ENCODE measurements at places on chromosomes 2 and 18.
A peak's percentile ranks its signal among the peaks of the same experiment; 100 is the strongest.

GRCh38 chr2:116687371-116687770 is 1127.1 kb upstream of the DDX18 start:
- DNase-seq = no peak

GRCh38 chr18:78770823-78771139 is 208.8 kb upstream of the SALL3 start:
- no peak for DNase-seq

DNA sequence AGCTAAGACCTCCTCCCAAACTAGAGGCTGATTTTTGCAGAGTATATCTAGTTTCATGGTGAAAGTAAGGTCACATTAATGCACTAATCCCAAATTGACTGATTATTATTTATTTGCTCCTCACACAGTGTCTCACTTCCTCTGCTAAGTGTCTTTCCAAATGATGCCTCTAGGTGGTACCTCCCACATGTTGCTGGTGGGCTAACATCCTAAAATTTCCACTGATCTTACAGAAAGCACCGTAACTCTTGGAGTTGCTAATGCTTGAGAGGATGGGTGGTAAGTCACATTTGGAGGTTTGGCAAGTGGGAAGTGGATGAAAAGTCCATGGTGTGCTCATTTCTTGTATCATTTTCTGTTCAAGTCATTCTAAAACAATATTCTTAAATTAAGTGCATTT is 428.7 kb upstream of the GYPC start:
- no peak for DNase-seq

GRCh38 chr2:68741805-68742306 is 7.2 kb downstream of the ARHGAP25 start:
- no peak for DNase-seq

DNA sequence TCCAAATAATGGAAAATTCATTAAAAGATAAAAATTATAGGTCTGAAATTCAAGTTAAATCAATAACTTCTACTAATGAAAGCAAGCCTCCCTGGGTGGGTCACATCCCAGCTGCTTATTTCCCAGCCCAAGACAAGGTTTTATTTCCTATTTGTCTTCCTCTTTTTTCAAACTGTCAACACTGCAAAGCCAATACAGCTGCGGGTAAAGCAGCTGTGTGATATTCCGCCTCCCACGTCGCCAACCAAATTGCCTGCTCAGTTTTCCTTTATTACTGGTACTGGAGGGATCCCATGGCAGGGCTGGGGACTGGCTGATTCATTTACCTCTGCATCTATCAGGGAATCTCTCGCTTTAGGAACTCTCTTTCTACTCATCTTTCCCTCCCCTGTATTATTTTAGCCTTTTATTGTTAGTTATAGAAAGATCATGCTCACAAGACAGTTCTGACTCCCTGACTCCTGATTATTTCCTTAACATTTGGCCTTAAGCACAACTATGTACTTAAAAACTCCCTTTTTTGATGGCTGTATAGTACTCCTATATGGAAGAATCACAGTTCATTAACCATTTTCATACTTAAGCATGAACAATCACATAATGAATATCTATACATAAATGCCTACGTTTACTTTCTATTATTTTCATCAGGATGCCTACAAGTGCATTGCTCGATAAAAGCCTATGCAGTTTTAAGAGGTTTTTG is 253.1 kb downstream of the CDCA7 start:
- DNase-seq = no peak

DNA sequence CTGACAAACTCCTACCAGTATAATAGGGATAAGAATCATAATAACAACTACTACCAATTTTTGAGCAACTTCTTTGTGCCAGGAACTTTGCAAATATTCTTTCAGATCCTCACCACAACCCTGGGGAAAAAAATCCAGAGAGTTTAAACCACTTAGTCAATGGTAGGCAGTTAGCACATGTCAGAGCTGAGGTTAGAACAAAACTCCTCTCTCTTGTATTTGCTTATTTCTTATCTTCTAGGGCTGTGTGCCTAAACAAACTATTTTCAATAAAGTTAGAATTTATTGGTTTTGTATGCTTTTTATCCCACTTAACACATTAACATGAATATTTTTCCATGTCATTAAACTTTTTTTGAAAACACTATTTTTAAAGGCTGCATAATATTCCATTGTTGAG is 127.1 kb downstream of the BCL11A start:
- no peak for DNase-seq

- DNase-seq = no peak
These were observed 108.5 kb downstream of the CDCA7 start for GRCh38 chr2:173462892-173463840.

DNA sequence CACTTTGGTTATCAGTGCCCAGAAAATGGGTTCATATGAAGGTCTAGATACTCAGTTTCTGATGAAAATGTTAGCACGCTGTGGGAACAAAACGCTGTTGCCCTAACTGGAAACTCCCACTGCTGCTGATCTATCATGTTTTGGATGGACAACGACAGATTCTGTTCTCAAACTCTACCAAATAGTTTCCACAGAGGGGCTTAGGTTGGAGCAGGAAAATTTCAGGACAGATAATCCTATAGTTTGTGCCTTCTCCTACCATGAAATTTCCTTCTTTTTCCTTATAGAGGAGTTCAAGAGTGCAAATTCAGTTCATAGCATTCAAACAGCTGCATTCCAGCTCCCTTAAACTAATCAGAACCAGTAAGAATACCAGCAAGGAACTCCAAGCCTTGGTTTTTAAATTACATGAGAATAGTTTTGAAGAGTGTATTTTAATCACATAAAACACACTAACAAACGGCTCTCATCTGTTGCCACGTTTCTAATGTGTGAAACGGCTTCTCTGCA is 58.7 kb upstream of the RALBP1 start:
- DNase-seq = no peak

- DNase-seq = no peak
These were observed 403 bp downstream of the PNO1 start for GRCh38 chr2:68158134-68158447.

DNA sequence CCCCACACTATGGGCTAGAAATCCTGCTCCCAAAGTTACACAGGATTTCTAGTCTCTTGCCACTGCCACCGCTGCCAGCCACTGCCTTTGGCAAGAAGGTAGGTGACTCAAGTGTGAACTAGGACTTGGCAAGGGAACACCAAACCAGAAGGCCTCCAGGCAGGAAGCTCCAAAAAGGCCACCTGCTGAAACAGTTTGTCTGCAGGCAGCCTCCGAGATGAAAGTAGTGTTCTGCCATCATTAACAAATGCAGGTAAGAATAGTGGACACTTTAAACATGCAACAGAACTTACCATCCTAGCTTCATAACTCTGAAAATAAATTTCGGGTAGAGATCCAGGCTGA is 3.9 kb downstream of the ANKRD44 start:
- DNase-seq = no peak

DNA sequence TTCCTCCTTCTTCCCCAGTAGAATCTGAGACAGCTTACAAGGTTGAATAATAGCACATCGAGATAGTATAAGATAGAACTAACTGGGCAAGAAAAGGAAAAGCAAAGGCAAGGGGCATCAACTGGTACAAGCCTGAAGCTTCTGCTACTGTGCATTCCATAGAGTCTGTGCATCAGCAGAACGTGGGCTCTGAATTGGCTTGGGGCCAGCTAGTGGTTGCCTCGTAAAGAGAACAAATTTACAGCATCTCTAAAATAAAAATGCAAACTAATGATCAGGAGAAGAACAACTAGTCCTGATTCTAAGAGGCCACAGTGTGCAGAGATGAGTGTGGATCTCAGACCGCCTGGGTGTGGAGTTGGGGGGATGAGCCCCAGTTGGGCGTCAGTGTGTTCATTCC is 36.6 kb downstream of the UPP2 start:
- DNase-seq = no peak

DNA sequence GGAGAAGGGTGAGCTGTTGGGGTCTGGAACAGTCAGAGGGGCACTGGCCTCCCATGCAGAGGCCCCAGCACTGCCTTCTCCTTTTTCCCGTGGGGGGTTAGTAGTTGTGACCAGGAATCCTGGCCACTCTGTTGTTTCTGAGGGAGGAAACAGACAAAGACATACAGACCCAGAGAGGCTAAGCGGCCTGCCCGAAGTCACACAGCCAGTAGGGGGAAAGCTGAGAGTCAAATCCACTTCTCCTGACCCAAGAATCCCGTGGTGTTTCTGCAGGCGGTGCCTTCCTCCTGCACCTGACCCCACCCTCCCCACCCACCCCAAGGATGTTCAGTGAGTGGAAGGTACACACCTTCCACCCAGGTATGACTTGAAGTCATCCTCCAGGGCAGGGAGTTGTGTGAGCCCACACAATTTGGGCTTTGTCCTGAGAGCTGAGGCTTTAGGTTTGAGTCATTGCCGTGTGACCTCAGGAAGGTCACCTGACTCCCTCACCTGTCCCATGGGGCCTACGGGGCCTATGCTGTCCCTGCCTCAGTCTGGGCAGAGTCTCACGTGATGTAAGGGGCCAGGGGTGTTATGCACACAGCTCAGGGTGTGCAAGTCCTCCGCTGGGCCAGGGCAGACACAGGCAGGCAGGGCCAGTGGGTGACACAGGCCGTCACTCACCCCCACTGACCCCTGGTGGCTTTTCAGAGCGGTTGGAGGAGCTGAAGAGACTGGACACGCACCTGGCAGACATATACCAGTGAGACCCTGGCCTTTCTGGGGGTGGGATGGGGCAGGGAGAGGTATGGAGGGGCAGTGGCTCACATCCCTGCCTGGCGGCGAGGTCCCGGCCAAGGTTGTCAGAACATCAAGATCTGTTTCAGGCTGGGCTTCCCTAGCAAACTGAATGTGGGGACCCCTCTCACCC is 5.0 kb downstream of the NT5DC4 start:
- DNase-seq = no peak

- DNase-seq = no peak
These were observed 24.5 kb downstream of the UGP2 start for GRCh38 chr2:63866009-63866709.

- no peak for DNase-seq
These were observed 71.3 kb upstream of the ZNF532 start for GRCh38 chr18:58793361-58793760.

DNA sequence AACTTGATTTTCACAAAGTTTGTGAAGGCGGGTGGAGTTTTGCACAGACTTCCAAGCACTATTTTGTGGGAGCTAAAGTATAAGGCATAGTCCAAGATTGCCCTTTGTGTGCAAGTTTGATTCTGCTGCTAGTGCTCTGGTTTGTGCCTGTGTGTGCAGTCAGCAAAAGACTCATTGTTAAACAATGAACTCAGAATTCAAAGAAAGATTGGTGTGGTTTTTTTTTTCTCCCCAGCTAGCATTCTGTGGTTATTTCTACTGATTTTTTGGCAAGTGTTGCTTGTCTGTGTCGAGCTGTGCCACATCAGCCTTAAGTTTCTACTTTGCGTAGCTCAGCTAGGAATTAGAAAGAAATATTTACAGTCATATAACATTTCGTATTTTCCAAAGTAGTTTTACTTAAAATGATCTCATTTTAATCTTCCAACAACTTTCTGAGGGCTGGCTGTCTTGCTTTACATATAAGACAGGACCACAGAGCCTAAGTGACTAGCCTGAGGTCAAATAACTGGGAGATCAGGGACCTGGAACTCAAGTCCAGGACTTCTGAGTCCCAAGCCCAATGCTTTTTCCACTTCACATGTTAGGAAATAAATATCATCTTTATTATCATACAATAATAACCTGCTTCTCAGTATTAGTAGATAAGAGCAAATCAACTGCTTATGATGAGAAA is 69.8 kb downstream of the BABAM2 start:
- no peak for DNase-seq

GRCh38 chr2:21939967-21940366 is 816.2 kb downstream of the TDRD15 start:
- DNase-seq = no peak

DNA sequence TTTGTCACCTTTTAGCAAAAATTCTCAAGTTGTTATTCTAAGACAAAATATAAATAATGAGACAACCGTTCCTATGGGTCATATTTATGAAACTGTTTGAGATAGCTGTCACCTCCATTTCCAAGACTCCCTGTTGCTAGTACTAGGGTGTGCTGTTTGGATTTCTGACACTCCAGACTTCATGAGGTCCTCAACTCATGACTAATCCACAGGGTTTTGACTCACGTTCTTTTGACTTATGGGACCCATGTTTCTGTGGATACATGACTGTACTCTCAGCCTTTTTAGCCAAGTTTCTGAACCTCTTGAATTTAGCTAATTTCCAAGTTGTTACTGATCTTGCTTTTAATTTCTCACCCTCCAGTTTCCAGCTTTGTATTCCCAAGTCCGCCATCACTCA is 178.7 kb upstream of the FAM98A start:
- no peak for DNase-seq

DNA sequence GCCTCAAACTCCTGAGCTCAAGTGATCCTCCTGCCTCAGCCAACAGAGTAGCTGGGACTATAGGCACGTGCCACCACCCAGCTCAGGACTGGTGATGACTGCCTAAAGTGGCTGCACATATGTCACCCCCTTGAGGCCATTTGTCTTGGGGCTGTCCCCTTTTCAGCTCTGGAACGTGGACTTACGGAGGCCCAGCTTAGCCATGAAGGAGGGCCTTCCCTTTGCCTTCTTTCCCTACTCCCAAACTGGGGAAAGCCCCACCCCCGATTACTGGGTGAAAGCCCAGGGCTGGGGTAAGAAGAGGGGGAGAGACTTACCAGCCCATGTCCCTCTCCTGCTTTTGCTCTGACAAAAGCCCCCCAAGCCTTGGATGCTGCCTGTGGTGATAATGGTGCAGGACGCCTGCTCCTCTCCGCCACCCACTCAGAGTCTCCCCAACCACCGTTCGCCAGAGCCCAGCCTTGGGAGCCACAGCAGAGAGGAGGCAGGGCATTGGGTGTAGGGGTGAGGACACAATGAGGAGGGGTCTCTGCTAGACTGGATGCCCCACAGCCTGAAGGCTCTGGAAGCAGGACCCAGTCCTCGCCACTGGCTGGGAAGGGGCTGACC is 2.5 kb upstream of the DUSP2 start:
- DNase-seq = no peak

DNA sequence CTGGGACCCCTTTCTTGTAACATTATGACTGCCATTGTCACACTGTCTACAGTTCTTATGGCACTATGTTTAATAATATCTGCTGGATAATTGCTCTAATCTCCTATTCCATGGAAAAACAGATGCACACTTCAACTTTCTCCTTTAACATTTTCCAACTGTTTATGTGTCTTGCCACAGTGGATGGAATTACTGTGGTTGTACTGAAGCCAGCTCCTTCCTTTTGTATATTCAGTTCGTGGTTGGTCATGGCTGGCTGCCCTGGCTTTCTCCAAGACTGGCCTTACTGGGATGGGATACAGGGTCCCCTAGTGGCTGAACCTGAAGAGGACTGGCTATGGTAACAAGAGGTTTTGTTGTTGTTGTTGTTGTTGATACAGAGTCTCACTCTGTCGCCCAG is 113.9 kb downstream of the SS18 start:
- DNase-seq = no peak

- peak; percentile 27 for DNase-seq
These were observed at the start of gene TMEM17 for GRCh38 chr2:62505750-62506420. TMEM17 (minus strand) TSS chr2:62506195; CDS start chr2:62506129, 66 bp downstream.

DNA sequence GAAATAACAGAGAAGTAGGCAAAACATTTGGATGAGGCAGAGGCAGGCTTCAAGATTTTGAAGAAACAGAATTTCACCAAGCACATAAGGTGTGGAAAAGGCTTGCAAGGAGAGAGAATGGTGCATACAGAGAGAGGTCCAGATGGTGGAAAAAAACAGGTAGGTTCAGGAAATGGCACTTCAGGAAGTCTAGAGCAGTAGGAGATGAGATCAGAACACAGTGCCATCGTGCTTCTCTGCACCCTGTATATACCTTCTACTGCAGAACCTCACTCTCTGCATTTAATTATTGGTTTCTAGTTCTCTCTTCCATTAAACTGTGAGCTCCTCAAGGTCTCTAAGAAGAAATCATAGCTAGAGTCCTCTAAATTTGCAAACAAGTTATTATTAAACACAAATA is 2.4 kb downstream of the PAIP2B start:
- no peak for DNase-seq
